AG04450 (cell line): ENCODE measurements at places on chromosomes 1 and 21.

- DNase-seq: no peak
These were observed 52.6 kb downstream of the RPS6KC1 start for GRCh38 chr1:213103377-213104306.

DNA sequence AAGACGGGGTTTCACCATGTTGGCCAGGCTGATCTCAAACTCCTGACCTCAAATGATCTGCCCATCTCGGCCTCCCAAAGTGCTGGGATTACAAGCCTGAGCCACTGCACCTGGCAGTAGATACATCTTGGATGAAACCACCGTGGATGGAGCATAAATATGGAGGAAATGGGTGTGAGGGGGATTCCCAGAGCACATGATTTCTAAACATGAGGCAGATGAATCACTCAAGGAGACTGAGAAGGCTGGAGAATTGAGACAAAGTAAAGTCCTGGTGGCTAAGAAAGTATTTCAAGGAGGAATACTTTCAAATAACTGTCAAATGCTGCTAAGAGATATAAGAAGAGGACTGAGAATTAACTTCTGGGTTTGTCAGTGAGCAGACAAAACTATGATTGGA, 5.4 kb upstream of the PGBD5 start:
- no peak for DNase-seq

- no peak for DNase-seq
These were observed 45.5 kb upstream of the KCNJ15 start for GRCh38 chr21:38211321-38211720.

GRCh38 chr1:169809370-169810095, 14.8 kb upstream of the METTL18 start:
- DNase-seq: peak; percentile 4

DNA sequence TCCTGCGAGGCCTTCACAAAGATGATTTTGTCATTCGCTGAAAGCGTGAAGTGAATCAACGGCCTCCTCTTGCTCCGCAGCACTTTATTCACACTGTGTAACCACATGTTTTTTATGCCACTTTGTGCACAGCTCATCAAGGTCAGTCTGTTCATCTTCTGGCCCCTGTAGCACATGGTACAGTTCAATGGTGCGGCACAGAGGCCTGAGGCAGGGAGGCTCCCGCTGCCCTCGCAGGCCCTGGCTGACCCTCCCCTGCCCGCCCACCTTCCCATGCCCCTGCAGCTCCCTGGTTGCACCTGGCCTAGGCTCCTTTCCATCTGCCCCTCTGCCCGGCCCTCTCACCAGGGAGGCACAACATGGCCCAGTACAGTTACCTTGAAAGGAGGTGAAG, 87.5 kb downstream of the CD247 start:
- no peak for DNase-seq

DNA sequence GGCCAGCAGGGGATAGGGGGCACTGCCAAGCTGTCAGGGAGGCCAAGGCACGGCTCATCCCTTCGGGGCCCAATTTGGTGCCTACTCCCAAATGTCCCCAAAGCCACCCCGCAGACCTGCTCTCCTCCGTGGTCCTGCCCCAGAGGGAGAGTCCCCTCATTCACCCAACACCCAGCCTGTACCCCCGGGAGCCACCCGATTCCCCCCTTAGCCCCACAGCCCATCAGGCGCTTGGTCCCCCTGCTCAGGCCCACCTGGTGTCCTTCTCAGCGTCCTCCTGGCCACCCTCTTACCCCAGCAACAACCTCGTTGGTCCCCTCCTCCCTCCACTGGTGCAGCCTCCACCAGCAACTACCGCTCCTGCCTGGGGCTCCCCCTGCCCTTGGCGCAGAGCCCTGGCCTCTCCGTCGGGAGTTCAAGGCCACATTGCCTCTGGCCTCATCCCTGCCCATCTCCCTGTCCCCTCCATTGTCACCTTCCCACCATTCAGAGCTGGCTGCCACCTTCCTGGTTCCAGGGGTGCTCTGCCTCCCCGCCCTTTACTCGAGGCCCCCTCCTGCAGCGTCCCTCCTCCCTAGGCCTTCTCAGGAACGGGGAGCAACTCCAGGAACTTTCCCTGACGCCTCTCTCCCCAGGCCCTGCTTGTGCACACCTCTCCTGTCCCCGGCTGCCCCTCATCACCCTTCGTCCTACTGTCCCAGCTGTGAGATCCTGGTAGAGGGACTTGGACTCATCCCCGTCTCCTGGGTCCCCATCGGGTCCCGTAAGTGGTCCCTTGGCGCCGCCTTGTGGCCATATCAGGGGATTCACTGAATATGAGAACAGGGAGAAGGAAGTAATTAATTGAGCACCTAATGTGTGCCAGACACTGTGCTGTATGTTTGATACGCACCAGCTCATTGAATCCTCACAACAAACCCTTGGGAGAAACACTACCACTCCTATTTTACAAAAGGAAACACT, 73.9 kb downstream of the RAP1GAP start:
- DNase-seq: no peak

DNA sequence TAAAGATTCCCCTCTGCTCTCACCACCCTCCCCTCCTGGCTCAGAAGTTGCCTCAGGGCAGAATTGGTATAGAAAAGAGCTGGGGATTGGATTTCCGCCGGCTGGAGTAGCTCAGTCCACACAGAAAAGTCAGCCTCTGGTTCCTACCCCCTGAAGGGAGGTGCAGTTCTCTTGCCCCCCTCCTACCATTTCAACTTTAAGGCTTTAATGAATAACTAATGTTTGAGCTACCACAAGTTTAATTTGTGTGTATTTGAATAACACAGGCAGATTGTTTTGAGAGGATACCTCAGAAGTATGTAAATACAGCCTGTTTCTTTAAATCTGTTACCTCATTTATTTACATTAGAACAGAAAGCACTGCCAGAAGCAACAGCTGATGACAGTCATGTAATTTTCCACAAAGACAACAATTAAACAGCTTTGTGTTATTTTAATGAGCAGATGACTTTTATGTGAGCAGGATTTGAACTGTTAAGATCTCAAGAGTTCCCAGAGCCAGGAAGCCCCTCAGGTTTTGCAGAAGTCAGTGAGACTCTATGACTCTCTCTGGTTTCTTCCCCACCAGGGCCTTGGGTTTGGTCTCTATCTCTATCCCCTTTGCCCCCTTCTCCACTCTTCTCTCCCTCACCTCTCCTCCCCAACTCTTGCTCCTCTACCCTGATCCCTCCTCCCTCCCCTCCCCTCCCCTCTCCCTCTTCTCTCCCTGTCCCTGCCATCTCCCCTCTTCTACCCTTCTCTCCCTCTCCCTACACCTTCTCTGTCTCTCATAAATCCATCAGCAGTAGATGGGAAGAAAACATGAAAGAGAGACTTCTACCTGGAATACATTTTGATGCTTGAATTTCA, 26.3 kb downstream of the DUSP10 start:
- peak; percentile 42 for DNase-seq

- no peak for DNase-seq
These were observed 25.4 kb upstream of the VWA5B1 start for GRCh38 chr1:20265250-20265649.

DNA sequence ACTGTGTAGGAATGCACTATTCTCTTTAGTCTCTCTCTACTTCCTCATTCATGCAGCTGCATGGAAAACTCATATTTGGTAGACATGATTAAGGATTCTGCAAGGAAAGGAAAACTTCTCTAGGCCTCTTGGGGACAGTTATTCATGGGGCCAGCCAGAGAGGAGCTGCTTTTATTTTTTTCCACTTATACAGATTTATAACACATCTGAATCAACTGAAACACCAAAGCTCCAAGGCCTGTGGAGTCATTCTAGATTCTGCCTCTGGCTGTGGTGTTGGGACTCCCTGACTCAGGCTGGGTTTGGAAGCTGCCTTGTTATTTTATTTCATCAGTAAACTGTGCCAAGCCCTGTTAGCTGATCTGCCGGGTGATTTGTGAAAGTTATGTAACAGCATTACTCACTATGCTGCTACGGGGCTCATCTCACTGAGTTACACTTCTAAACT, 83.9 kb upstream of the EDEM3 start:
- DNase-seq: peak; percentile 69

DNA sequence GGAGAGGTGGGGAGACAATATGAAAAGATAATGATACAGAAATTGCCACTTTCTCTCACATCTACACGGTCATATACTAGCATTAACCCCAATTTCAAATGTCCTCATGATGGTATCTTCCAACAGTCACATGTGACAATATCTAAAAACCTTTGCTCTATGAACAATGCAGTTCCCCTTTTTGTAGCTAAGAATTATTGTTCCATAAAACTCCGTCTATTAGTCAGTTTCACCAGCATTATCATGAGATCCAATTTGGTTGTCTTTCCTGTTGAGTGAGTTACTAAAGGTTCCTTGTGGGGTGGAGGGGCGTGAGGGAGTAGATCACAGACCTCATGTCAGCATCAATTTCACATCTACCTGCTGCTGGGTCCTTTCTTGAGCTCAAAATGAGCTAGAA, 1.7 kb downstream of the TIAM1 start:
- no peak for DNase-seq

- DNase-seq: no peak
These were observed 222.8 kb downstream of the HLX start for GRCh38 chr1:221101807-221102605.

- no peak for DNase-seq
These were observed 190.0 kb upstream of the VAMP3 start for GRCh38 chr1:7580923-7581753.

GRCh38 chr1:90973897-90974798, 47.7 kb downstream of the ZNF644 start:
- no peak for DNase-seq

DNA sequence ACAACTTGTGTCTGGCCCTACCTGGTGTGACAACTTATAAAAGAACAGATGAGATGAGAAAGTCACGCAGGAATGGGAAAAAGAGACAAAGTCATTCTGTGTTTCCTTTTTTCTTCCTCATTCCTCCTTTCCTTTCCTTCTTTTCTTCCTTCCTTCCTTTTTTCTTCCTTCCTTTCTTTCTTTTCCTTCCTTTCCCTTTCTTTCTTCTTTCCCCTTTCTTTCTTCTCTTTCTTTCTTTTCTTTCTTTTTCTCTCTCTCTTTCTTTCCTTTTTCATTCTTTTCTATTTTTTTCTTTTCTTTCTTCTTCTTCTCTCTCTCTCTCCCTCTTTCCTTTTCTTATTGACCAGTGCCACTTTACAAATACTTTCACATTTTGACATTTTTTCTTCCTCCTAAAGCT, 239.7 kb downstream of the ATG4C start:
- no peak for DNase-seq

DNA sequence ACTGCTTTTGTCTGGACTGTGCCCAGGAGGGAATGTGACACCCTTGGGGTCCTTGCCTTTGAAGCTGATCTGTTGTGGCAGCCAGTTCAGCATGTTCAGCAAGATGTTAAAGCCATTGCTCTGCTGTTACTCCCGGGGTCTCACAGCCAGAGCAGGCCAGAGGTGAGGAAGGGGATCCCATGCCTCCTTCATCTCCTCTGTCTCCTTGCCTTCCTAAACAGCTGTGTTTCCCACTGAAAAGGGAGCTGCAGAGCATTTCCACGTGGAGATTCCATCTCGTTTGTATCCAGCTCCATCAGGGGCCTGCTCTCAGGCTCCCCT, 135.8 kb upstream of the COL6A1 start:
- no peak for DNase-seq

DNA sequence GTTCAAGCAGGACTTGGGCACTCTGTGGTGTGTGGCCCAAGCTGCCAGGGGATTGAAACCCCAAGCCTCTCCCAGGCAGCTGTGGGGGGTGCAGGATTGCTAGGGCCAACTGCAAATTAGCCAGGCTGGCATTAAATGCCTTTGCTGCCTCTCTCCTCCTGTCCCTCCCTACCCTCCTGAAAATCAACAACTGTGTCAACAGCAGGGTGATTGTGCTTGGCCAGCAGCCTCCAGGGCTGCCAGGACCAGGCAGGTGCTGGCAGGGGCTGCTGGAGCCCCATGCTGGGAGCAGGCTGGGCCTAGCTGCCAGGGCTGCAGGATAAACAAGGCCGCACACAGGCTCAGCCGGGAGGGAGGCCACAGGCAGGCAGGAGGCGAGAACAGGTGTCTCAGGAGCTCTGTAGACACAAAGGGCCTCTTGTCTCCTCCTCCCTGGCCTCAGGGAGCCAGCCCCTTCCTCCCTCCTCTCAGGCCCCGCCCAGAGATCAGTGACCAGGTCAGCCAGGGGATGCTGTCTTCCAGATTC, 11.4 kb downstream of the SOX13 start:
- no peak for DNase-seq

GRCh38 chr1:228009116-228009827, 2.5 kb downstream of the WNT3A start:
- DNase-seq: no peak

DNA sequence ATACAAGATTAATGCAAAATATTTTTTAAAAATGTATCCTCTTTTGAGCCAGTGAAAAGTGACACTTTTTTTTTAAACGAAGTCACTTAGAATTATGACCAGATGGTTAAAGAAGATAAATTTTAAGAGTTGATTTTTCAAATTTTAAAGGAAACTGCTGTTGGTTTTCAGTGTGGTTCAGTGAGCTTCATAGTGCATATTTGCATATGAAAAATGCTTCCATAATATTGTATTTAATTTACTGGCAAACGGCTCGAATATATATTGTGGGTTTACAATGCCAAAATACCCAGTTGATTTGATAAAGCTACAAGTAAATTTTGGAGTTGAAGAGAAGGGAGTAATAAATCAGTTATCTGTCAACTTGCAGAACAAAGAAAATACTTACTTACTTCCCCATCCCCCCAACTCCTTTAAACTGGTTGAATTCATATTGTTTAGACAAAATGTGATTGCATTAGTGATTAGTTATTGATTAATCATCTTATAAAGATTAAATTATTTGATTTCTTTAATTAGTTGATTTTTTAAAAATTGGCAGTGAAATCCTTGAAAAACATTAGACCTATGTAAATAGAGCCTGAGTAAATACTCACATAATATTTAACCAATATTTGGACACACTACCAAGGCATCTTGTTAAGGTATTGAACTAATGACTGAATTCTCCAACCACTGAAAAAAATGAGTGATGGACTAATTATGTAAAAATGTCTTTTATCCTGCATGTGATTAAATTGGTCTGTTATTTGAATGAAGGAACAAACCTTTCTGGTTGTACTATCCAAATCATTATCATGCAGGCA, 122.8 kb upstream of the APP start:
- DNase-seq: no peak

DNA sequence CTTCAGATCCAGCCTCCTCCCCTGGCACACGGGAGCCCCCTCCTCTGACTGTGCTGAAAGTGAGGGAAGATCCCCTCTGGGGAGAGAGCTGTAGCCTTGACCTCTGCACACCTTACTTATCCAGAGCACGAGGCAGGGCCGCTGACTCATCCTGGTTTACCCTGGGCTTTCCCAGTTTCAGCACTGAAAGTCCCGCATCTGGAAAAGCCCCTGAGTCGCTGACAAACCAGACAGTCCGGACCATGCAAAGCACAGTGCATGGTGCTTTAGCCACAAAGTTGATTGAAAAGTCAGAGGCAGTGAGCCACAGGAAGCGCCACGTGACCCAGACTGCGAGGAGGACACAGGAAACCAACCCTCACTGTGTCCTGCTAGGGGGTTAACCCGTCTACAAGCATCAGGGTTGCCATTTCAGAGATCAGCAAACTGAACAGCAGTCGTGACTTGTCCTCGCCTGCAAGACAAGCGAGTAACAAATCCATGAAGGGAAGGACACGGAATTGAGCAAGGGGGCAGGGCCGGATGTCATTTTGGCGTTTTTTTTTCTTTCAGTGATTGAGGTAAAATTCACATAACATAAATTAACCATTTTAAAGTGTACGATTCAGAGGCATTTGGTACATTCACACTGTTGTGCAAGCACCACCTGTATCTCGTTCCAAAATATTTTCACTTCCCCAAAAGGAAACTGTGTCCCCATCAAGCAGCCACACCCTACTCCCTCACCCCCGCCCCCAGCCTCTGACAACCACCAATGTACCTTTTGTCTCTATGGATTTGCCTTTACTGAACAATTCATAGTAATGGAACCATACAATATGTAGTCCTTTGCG, 19.9 kb upstream of the IFNGR2 start:
- no peak for DNase-seq
